ENCODE measurements at places on chromosomes 1 and 21. TPM values are rescaled to one million over a fixed set of nuclear protein-coding genes. Genes with fewer than 3 reads are reported as not detected.

Gene MXRA8
- not detected for total RNA-seq

Gene NR1I3
- total RNA-seq, result not detected

Gene GBP3
- total RNA-seq, result 16.7 TPM

Gene PROX1
- total RNA-seq, result not detected

Gene ARMH1
- total RNA-seq, result 80.0 TPM

Gene ASPM
- 87.5 TPM for total RNA-seq

Gene TEX38
- not detected for total RNA-seq

Gene GUCA2B
- not detected for total RNA-seq

Gene PPIAL4G
- 0.60 TPM for total RNA-seq

Gene CFAP74
- total RNA-seq, result not detected

Gene SLC44A3
- total RNA-seq, result not detected

Gene TADA1
- 12.9 TPM for total RNA-seq

Gene SYCP1
- total RNA-seq, result not detected

Gene IPO9
- 58.1 TPM for total RNA-seq

Gene LAMB3
- total RNA-seq, result 0.78 TPM

Gene EFNA1
- total RNA-seq, result not detected

Gene KCND3
- not detected for total RNA-seq

Gene C8B
- not detected for total RNA-seq

Gene AGT
- total RNA-seq, result not detected

Gene IFI44L
- total RNA-seq, result 191 TPM

Gene TMPRSS15
- not detected for total RNA-seq

Gene COL24A1
- not detected for total RNA-seq

Gene HTR6
- not detected for total RNA-seq

Gene KCNE1
- 0.26 TPM for total RNA-seq

Gene LCE6A
- total RNA-seq, result not detected

Measured in activated CD8-positive, alpha-beta T cell treated with anti-CD3 and anti-CD28 coated beads, Interleukin-2, amount 10 ng/mL, durations not matched to agents 7 days and 5 days (primary cell).